HL-60 (cell line): ENCODE measurements at places on chromosomes 2 and 18.

- no peak for DNase-seq
Measured at GRCh38 chr18:34492652-34493051, 217.4 kb upstream of the DTNA start.

GRCh38 chr18:75696391-75696790, 268.9 kb upstream of the SMIM21 start:
- DNase-seq, result peak; percentile 38

DNA sequence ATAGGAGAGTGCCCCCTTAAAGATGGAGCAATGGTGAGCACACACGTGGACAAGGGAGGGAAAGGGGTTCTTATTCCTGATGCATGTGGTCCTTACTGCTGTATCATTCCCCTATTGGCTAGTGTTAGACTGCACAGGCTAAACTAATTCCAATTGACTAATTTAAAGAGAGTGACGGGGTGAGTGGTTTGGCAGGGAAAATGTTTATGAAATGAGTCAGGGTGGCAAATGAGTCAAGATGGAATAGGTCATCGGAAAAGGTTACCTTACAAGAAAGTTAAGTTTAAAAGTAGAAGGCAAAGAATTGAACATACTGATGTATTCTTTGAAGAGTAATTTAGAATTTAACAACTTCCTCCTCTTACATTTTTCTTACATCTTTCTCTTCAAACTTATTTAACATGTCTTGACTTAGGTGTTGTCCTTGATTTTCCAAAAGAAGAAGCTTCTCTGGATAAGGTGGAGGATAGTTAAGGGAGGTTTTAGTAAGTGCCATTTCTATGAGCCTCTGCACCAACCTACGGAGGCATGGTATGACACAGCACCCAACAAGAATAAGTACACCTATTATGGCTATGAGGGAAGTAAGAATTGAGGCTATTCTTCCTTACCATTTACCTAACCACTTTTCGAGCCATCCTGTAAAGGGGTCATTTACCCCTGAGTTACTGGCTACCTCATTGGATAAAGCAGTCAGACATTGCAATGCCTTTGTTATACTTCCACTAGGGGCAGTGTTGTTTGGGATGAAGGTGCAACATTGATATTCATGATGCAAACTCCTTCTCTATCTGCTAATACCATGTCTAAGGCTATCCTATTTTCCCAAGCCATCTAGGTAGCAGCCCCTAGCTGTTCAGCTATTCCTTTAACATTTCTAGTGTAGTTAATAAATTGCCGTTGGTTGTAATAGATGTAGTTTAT, 1345.8 kb upstream of the LRRTM1 start:
- DNase-seq, result no peak

DNA sequence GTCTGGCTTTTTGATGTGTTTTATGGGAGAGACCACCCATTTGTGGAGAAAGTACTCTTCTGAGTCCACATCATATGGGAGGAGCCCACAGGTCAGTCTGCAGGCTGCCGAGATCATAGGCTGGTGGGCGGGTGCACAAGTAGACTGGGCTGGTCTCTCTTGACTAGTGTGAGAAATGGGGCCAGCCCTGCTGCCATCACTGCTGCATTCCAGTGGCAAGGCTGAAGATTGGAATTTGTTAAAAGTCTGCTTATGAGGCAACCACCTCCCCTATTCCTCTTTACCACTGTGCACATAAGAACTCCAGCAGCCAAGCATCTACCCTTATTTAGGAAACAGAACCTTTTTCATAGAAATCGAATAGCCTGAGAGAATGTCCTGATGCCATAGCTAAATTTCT, 200.7 kb downstream of the DIS3L2 start:
- DNase-seq, result no peak

- no peak for DNase-seq
Measured at GRCh38 chr2:108401800-108402199, 24.0 kb downstream of the SULT1C4 start.

GRCh38 chr2:163715199-163715598, 20.6 kb downstream of the FIGN start:
- DNase-seq, result no peak

DNA sequence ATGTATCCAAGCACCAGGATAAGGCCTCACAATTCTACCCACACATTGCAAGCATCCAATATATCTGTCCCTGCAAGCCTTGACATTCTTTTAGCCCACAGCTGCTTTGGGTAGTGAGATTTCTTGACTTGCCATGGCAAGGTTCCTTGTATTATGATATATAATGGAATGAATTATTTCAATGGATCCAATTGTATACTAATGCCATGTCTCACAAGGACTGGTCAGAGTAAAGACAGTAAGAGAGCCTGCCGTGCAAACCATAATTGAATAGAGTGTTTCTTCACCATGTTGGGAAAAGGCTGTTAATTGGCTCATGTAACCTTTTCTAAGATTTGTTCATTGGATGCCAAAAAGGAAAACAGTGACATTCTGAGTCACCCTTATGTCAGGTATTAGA, 64.3 kb upstream of the RBBP8 start:
- no peak for DNase-seq

- no peak for DNase-seq
Measured at GRCh38 chr2:190469771-190470170, 61.6 kb downstream of the MFSD6 start.

GRCh38 chr18:34122724-34123334, 101.9 kb downstream of the NOL4 start:
- peak; percentile 46 for DNase-seq

DNA sequence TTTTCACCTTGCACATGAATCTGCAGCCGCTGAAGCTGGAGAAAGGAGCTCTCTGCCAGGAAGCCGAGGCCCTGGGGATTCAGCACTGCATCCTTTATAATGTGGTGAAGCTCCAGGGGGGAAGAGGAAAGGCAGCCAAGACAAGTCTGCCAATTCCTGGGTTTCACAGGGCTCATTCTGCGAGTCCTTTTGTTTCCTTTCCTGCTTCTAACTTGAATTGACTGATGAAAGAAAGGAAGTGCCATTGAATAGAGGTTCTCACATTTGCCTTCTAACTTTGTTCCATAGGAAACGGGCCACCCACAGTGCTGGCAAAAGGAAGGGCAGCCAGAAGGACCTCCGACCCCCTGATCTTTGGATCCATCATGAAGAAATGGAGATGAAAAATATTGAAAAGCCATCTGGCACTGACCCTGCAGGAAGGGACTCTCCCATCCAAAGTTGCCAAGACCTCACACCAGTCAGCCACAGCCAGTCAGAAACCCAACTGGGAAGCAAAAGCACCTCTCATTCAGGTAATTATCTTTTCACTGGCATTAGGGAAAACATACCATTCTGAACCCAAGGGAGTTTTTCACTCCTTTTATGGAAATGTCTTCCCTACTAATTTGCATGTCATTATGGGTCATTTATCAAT, 765.4 kb downstream of the MBD2 start:
- DNase-seq, result no peak

- no peak for DNase-seq
Measured at GRCh38 chr2:60379684-60380083, 173.8 kb downstream of the BCL11A start.

DNA sequence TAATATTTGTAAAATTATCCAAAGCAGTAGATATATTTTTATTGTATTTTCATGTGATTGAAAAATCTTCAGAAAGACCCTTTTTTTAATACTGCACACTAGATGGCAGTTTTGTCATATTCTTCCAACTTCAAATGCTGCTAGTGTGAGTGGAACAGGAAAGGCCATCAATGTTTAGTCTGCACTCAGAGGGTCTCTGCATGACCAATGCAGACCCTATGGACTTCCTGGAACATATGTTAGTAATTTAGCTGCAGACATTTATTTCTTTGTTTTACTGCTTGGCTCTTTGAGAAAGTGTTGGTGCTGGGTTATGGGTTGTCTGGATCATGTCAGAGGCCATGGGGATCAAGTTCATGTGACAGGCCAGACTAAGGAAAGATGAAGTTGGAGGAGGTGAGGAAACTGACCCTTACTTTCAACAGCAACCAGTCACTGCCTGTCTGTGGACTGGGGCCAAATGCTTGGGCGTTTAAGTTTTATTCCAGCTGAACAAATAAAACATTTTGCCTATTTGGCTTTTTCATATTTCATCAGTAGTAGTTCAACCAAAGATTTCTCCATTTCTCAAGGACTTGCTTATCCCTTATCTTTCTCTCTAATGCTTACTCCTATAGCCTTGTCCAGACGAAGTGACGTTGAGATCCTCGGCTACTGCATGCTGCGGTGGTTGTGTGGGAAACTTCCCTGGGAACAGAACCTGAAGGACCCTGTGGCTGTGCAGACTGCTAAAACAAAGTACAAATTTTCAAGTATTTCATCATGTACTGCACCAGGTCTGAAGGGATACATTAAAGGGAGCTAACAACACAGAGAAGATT, 84.8 kb downstream of the VRK2 start:
- DNase-seq, result no peak

GRCh38 chr2:109516445-109517117, 97.2 kb downstream of the SEPTIN10 start:
- no peak for DNase-seq

- DNase-seq, result no peak
Measured at GRCh38 chr18:50847192-50847591, 27.4 kb upstream of the MRO start.

DNA sequence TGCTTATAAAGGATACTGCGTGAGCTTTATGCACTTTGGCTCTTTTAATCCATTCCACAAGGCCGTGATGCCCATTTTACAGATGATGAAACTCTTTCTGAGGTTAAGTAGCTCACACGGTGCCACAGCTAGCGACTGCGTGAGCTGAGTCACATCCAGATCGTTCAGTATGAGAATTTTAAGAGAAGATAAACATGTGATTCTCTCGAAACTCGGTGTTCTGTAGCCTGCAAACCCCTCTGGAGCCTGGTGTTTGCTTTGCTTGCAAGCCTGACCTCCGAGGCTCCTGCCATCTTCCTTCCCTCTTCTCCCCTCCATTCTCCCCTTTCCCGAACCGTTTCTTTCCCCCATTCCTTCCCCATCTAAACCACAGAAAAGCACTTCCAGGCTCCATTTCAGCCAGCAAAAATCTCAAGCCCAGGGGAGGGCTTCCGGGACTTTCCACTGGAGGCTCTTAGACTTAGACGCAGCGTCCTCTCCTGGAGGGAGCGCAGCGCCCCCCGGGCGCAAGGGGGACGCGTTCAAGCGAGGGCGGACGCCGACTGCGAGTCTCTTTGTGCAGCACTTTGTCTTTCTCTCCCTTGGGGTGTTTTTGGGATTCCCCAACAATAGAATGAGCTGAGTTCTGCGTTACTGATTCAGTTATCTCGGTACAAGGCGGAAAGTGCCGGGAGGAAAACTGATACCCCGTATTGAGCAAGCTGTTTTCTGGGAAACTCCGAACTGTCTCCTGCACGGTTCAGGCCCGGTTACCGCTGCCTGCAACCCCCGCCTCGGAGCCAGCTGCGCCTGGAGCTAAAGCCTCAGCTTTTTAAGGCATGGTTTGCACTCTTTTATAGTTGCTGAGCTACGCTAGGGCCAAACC, 38.0 kb downstream of the CYP1B1 start:
- no peak for DNase-seq

GRCh38 chr2:48940606-48941005, 185.1 kb upstream of the LHCGR start:
- no peak for DNase-seq

DNA sequence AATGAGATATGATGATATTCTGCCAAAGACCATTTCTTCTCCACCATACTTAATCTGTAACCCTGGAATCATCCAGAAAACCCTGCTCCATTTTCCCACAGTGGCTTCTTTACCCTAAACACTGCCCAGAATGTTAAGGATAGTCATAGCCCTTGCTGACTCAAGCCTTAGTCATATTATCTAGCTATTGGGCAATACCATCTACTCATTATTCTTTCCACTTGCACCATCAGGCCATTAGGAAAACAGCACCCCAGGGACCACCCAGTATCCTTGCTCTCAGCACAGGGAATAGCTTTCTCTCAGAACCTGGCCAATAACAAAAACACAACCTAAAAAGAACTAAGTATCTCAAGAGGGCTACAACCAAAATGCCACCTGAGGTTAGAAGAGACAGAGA, 445.7 kb upstream of the SLC14A2 start:
- DNase-seq, result peak; percentile 70

GRCh38 chr2:96530474-96531357, 5.8 kb upstream of the ARID5A start:
- no peak for DNase-seq

DNA sequence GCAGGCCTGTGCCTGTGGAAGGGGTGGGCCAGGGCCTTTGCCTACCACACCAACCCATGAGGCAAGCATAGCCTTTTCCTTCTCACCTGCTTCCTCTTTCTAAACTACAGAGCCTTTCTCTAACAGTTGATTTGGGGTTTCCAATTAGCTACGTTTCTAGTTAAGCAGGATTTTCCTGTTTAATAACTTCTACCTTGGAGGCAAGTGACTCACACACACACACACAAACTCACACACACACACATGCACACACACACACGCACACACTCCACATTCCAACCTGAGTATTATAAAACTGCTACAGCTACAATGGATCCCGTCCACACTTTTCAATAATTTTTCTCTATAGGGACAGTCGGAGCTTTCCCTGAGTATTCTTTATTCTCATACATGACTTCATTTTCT, 84.9 kb downstream of the SOX11 start:
- no peak for DNase-seq

GRCh38 chr2:138177693-138178092, 213.4 kb downstream of the HNMT start:
- no peak for DNase-seq

DNA sequence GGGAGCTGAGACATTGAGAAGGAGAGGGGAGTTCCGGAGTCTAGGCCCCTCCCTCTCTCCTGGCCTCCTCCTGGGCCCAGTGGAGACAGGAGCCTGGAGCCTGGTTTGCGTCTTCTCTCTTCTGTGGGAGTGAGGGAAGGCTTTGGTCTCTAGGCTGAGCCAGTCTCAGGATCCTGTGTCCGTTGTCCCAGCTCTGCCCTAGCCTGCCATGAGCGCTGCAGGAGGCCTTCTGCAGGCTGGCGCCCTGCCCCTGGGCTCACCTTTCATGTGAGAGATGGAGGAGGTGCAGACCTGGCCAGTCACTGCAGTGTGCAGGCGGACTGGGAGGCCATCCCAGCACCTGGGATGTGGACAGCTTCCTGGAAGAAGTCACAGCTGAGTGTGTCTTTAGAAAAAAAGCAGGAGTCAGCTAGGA, 8.7 kb downstream of the IMPA2 start:
- DNase-seq, result no peak

DNA sequence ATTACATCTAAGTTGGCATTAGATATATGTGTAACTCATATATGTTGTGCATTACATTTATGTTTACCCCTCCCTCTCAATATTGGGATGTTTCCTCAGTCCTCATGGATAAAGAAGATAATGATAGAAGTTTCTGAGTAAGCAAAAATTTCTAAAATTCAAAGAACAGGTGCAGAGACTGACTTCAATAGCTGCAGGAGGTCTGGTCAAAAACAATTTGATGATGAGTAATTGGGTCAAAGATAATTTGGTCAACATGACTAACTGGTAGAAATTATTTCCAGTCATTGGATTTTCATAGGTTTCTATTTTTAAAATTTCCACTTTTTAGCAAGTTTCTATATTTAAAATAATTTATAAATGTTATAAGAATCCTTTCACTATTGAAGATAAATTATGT, 1130.9 kb upstream of the SLC39A10 start:
- DNase-seq, result no peak

DNA sequence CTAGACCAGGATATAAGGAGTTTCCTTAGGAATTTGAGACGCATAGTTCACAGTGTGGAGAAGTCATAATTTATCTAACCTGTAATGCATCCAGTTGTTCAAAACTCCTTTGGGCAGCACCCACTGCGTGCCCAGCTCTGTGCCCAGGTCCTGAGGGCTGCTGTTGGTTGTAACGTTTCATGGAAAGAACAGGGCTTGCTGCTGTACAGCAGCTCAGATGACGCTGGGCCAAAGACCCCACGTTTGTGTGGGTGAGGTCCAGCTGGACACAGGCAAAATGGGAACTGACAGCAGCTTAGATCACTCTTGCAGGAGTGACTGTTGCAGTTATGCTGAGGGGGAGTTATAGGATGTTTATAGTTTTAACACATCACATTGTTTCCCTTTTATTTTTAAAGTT, 30.0 kb upstream of the HS6ST1 start:
- DNase-seq, result no peak
